ENCODE measurements at places on chromosomes 12 and 14. TPM values are rescaled to one million over a fixed set of nuclear protein-coding genes. Genes with fewer than 3 reads are reported as not detected.

The KRT78 gene
- polyA plus RNA-seq: not detected

The ANO2 gene
- polyA plus RNA-seq: not detected

DNA sequence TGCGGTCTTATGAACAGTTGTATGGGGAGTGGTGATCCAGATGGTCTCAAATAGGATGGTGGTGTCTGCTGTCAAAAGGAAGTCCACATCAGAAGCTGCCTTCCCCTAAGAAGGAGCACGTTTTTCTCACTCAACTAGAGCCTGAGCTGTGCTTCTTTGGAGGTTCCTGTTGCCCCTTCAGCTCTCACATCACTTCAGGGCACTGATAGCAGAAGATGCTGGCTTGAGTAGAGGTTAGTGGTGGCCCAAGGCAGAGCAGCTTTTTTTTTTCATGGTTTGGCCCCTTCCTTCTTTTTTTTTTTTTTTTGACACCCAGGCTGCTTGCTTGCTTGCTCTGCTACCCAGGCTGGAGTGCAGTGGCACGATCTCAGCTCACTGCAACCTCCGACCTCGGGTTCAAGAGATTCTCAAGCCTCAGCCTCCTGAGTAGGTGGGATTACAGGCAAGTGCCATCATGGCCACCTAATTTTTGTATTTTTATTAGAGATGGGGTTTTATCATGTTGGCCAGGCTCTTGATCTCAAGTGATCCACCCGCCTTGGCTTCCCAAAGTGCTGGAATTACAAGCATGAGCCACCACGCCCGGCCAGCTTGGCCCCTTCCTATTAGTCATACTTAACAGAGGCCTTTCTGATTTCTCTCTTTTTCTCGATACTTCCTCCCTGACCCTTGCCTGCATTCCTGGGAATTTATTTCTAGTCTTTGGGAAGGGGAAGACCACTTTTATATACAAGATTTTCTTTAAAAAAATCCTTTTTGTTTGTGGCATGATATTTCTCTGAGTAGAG is 31.6 kb downstream of the KLRD1 start:
- no peak for DNase-seq

- DNase-seq: no peak
Measured at GRCh38 chr12:64004641-64005040, 160.1 kb downstream of the SRGAP1 start.

- DNase-seq: no peak
Measured at GRCh38 chr14:99519347-99519881, 38.2 kb downstream of the CCNK start.
